Stimulated activated CD8-positive, alpha-beta memory T cell treated with anti-CD3 and anti-CD28 coated beads, Interleukin-15, amount 100 ng/mL, for 24 hours (primary cell): ENCODE measurements at places on chromosomes 2 and 18.

DNA sequence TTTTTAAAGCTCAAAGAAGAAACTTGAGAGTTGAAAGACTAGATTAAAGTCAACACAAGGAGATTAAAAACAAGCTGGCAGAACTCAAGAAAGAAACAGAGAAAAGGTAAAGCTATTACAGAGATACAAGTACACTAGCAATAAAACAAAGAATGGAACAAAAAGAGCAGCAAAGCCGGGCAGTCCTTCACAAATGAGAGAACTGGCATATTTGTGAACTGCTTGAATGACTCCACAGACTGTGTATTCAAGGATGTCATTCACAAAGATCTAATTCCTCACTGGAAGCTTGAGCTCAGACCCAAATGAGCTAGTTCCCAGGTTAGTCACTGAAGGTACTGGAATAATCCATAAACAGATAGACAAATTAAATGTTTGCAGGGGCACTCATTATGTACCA, 318.0 kb downstream of the MYCN start:
- DNase-seq, result no peak

GRCh38 chr18:24009651-24010333, 4.8 kb upstream of the TTC39C start:
- no peak for DNase-seq

- no peak for DNase-seq
Observed at GRCh38 chr2:45256867-45257641, 247.8 kb upstream of the SIX2 start.

- DNase-seq, result no peak
Observed at GRCh38 chr18:73414598-73414997, 546.8 kb upstream of the NETO1 start.

- no peak for DNase-seq
Observed at GRCh38 chr2:2810504-2810903, 479.4 kb upstream of the MYT1L start.

- DNase-seq, result no peak
Observed at GRCh38 chr2:216987252-216987821, 127.5 kb upstream of the TNP1 start.

GRCh38 chr18:10453806-10454680, at the start of gene APCDD1:
Gene APCDD1 (plus strand): TSS chr18:10454635. CDS start chr18:10454982, 347 bp downstream.
- no peak for DNase-seq

DNA sequence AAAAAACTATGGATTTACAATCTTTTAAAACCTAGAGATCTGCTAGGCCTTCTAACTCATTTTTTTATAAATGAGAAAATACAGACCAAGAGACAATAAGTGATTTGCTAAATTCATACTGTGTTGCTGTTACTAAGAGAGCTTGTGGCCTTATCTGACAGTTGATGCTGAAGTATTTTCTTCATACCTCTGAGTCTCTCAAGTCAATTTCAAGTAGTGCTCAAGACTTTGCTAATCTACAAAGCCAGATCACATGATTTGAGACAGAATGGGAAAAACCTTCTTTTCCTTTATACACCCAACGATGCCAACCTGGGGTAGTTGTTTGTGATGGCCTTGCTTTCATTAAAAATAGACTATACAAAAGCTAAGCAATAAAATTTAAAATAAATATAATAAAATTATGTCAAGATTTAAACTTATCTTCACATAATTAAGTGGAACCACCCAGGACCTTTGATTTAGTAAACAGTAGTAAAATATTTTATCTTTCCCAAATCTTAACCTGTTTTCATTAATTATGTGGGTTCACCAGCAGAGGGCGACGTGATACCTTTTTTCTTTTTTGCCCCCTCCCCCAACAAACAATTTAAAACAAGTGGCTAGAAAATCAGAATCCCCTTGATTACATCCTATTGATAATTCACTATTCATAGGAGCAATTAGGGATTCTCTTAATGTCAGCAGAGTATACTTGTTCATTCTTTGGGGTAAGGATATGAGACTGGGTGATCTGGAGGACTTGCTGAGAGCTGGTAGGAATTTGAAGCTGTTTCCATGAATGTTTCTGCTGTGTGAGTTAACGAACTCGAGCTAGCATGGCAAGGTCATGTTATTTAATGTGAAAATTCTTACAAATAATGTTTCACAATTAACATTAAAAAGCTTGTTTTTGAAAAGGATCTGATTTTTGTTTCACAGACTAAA, 49.6 kb upstream of the SLC5A7 start:
- no peak for DNase-seq

DNA sequence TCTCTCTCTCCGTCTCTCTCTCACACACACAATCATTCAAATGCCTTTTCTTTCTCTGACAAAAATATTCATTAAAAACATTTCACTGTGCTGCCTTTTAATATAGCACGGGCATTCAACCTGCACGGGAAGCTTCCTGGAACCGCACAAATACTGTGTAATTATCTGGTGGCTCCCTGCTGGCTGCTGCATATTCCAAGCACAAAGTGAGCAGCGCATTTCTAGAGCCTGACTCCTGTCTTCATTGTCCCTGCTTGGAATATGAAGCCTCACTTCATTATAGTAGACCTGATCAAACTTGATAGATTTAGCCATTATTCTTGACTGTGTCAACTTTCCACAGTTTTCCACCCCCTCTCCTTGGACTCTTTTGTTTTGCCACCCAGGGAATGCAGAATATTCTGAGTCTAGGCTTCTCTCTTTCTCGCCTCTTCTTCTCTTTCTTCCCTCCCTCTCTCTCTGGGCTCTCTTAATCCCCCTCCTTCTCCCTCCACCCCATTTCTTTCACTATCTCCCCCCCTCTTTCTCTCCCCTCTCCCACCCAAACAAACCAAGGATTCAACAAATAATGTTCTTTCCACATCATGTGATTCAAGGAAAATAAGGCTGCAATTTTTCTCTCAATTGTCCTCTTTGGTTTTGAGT, 672.1 kb upstream of the FANCL start:
- no peak for DNase-seq

- no peak for DNase-seq
Observed at GRCh38 chr2:112625474-112626114, 20.1 kb upstream of the SLC20A1 start.

GRCh38 chr18:48600456-48601090, 61.7 kb downstream of the CTIF start:
- no peak for DNase-seq

DNA sequence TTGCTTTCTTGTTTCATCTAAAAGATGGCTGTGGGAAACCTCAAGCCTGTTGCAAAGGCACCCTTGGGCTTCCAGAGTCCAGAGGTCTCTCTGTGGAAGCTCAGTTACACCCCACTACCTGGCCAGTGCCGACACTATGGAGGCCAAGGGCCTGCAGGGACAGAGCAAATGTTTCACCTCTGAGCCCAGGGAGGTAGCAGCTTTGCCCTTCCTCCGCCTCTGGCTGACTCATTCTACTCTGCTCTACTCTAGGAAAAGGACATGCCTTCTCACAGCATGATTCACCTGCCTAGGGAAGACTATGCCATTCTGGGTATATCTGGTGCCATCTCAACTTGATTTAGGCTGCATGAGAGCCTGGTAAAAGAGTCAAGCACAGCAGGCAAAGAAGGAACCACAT, 12.2 kb downstream of the MYOM1 start:
- no peak for DNase-seq

GRCh38 chr2:144936442-144936841, 416.5 kb upstream of the ZEB2 start:
- DNase-seq, result no peak

GRCh38 chr18:31572368-31572767, 19.3 kb upstream of the TTR start:
- no peak for DNase-seq

DNA sequence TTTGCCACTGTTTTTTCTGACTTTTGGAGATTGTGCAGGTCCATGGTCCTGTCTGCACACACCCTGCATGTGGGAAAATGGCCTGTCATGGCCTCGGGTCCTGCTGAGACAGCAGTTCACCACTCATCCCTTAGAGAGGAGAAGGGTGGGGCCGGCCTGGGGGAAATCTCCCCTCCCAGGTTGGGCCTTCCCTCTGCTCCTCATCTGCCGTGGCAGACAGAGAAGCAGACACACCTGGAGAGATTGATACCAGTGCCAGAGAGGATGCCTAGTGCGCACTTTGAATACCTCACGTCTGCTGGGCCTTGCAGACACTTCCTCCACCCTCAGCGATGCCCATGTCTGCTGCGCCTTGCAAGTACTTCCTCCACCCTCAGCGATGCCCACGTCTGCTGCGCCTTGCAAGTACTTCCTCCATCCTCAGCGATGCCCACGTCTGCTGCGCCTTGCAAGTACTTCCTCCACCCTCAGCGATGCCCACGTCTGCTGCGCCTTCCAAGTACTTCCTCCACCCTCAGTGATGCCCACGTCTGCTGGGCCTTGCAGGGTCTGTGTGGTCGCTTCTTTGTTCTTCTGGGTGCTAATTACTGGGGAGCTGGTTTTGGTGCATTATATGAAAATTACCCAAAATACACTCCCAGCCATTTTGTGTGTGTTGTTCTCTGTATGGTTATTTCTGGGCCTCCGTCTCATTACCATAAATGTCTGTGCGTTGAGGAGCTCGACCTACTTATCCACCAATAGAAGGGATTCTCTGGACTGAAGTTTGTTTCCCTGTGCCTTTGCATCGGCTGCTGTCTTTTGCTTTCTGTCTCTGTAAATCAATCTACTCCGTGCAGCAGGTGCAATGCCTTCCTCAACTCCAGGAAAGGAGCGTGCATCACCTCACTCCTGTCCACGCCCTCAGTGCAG, 186.9 kb upstream of the PXDN start:
- DNase-seq, result no peak

DNA sequence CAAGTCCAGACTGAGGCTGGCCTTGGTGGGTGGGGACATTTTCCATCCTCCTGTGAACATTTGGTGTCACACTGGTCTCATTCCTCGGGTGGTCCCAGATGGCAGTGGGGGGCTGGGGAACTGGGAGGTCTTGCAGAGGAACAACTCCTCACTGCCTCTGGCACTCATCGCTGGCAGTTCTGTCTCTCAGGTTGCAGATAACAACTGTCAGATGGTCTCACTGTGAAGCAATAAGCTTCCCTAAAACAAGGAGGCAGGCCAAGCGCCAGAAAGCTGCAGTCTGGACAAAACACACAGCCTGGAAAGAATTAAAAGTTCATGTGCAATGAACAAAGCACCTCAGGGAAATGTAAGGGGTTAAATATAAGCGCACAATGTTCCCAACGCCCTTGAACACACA, 78.1 kb downstream of the IRS1 start:
- no peak for DNase-seq

- no peak for DNase-seq
Observed at GRCh38 chr2:205662206-205662965, 19.9 kb upstream of the NRP2 start.

DNA sequence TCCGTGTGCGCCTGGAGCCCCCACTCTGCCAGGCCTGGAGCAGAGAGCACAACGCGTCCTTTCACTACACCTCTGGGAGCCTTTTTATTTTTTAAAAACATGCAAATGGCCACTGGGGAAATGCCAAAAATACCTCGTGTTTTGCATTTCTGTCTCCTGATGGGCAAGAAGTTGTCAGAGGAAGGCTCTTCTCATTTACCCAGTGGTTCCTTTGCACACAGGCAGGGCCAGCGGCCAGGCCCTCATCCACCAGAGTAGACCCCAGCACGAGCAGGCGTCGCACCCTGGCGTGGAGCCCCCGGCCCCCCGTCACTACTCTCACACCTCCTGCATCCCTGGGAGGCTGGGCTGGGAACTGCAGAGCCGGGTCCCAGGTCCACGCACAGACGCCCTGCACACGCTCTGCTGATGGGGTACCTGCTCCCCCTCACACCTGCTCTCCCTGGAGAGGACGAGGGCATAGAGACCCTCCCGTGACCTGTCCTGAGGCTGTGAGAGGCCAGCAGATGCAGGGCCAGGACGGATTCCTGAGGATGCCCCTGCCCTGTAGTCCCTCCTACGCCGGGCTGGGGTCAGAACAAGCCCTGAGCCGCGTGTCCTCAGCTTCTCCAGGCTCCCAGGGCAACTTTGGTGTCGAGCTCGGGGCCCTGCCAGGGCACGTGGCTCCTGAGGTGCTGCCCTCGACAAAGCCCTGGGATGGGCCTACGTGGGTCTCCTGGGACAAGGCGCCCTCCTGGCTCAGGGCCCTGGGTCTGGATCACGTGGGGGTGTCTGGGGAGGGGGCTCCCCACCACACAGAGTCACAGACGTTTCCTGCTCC, 65.0 kb downstream of the NFATC1 start:
- no peak for DNase-seq

DNA sequence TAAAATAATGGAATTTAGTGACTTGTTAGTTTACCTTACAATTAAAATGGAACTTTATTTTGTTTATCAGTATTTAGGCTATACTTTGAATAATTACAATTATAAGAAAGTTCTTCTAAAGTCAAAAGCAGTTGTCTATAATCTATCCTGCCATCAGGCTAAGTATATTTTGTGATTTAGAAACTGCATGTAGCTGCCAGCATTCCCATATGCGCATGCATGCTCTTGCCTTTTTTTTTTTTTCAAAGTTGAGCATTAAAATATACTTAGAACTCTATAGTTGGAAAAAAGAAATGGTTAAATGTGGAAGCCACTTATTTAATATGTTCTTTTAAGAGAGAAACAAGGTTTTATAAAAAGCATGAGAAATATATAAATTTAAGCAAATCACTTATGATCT, 99.0 kb downstream of the ARHGEF33 start:
- no peak for DNase-seq

GRCh38 chr2:143762176-143762928, 633.1 kb downstream of the ARHGAP15 start:
- DNase-seq, result no peak

DNA sequence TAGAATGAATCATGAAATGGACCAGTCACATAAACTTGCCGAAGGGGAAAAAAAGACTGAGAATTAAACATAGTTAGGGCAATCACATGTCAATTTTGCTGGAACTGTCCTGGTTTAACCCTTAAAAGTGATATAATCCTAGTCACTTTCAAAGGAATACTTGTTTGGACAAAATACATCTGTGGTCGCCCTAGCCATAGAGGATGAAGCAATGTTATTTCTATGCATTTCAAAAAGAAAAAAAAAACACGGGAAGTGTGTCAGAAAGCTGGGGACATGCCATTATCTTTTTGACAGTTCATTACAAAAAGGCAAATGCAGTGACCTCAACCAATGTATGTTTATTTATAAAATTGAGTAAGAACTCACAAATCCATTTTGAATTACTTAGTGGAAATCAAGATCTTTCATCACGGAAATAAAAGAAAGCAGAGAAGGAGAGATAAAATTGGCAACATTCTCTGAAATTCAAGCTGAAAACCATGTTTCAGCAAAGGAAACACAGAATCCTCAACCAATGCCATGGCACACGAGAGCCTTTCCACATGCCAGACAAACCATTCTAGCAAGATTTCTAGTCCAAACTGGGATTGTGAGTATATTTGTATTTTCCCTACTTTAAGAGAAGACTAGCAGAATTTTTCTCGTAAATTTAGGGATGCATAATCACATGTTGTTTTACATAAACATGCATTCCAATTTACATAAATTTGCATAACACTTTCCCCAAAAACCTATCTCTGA, 854.3 kb upstream of the ACVR2A start:
- DNase-seq, result no peak
